ENCODE measurements at places on chromosomes 5 and 9. TPM values are rescaled to one million over a fixed set of nuclear protein-coding genes. Genes with fewer than 3 reads are reported as not detected.

TESK1 gene
- total RNA-seq = 31.7 TPM

- no peak for DNase-seq
Measured at GRCh38 chr5:50340757-50341156, 100.3 kb downstream of the EMB start.

DNA sequence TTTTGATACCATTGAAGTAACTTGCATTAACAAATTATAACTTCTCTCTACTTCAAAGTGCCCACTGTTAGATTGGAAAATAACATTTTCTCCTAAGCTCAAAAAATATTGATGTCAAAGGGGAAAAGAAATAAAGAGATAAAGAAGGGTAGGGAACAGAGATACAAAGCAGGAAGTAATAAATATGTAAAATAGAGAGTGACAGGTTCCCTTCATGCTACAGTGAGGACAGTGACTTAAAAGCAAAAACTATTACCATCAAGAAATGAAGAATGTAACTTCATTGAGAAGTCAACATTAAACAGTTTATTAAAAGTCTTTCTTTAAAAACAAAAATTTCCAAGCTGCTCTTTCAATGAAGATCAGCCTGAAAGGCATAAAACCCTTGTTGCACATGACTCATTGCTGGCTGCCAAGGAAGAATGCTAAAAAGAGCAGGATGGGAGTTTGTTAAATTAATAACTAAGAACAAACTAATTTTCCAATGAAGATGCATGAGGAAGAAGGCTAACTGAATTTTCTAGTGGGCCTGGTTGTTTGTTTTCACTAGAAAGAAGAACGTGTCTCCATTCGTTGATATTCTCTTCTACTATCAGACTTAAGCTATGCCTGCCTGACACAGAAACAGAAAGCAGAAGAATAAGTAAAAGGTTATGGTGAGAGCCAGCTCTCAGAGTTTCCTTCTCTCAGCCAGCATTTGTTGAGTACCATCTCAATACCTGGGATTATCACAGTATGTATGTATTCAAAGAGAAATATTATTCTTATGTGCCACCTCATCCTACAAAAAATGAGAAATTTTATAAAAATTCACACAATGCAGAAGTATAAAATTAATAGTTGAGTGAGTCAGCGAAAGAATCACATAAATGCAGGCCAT is 197.8 kb upstream of the NREP start:
- DNase-seq = no peak

WNT8A gene
- not detected for total RNA-seq

- DNase-seq = no peak
Measured at GRCh38 chr9:94127806-94128205, 43.5 kb downstream of the PTPDC1 start.

DNA sequence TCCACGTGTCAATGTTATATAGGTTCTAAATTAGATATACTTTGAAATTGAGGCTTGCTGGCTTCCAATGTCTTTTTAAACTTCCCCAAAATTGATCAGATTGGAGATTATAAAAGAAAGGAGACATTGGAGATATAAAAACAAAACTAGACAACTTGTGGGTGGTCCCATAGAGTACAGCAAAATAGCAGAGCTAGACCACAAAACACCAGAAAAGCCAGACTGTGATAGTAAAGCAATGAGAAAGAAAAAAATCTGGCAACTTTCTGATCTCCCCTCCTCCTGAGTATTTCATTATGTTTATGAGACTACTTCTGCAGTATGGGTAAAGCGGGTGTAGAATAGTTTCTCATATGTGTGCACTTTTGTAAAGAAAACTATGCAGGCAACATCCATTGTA is 713.8 kb upstream of the MEF2C start:
- no peak for DNase-seq

DENND4C gene
- total RNA-seq = 49.4 TPM

GRCh38 chr9:118529210-118529609 is 825.0 kb downstream of the TLR4 start:
- no peak for DNase-seq

DNA sequence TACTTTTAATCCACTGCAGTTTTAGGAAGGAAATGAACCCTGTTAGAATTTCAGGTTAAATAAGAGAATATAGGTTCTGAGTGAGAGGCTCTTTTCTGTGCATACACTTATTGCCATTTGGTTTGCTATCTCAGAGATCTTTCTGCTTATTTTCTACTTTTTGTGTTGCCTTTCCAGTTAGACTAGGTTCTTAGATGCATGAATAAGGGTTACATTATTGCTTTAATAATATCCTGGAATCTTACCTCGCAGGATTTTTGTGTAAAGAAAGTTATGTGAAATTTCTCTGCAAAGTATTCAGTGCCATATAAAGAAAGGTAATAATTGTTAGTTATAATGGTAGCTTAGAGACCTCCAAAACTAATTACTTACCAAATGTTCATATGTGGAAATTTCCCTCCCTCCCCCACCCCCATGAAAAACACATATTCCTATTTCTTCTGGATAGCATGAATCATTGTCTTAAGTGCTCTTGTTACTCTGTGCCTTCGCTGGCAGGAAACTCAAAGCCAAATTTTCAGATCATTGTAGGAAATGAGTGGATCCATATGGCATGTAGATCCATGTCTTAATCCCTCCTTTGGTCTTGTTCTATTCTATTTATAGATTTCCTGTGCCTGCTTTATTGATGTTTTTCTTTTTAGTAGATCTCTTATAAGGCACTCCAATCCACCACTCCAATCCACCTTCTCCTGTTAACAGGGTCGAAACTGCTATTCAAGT is 2.7 kb upstream of the APBA1 start:
- DNase-seq = no peak

DNA sequence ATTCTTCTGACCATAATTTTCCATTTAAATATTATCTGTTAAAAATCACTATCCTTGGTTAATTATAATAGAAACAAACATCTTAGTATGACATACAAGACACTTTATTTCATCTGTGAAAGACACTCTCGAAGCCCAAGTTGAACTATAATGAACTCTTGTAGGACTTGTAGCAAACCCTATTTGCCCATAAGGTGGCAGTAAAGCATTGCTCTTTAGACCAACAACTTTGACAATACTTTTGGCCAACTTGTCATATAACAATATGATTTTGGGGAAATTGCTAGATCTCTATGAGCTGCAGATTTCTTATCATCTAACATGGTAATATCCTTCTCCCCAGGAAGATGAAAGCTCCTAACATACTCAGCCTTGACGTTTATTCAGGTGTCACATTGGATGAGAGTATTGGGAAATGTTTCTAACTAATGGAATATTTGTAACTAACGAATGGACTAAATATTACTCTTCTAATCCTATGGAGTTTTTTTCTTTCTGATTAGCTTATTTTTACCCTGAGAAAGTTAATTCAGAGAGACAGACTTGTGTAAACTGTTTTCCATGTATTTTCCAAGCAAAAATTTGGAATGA is 11.0 kb downstream of the SPINK14 start:
- no peak for DNase-seq
